ENCODE measurements at places on chromosomes 3 and 15.

- DNase-seq: no peak
These were observed 162.4 kb downstream of the GHSR start for GRCh38 chr3:172285844-172286243.

GRCh38 chr3:14631687-14632441, 19.7 kb upstream of the CCDC174 start:
- DNase-seq: no peak

DNA sequence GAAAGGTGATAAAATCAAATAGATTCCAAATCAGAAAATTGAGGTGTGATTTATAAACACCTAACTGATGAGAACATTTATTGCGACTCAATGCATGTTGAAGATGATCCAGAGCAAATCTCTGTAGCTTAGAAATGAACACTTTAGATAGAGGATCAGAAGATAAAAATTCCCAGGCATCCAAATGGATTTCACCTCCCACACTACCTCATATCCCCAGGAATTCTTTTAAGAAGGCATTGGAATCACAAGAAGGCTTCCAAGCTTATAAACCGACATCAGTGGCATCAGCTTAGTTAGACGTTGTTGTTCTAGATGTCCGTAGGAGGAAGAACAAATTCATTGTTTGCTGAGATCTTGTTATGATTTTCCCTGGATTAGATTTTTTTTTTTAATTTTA, 154.4 kb downstream of the EBLN2 start:
- DNase-seq: no peak

- DNase-seq: no peak
These were observed 176.8 kb downstream of the MEGF11 start for GRCh38 chr15:66076591-66077319.

DNA sequence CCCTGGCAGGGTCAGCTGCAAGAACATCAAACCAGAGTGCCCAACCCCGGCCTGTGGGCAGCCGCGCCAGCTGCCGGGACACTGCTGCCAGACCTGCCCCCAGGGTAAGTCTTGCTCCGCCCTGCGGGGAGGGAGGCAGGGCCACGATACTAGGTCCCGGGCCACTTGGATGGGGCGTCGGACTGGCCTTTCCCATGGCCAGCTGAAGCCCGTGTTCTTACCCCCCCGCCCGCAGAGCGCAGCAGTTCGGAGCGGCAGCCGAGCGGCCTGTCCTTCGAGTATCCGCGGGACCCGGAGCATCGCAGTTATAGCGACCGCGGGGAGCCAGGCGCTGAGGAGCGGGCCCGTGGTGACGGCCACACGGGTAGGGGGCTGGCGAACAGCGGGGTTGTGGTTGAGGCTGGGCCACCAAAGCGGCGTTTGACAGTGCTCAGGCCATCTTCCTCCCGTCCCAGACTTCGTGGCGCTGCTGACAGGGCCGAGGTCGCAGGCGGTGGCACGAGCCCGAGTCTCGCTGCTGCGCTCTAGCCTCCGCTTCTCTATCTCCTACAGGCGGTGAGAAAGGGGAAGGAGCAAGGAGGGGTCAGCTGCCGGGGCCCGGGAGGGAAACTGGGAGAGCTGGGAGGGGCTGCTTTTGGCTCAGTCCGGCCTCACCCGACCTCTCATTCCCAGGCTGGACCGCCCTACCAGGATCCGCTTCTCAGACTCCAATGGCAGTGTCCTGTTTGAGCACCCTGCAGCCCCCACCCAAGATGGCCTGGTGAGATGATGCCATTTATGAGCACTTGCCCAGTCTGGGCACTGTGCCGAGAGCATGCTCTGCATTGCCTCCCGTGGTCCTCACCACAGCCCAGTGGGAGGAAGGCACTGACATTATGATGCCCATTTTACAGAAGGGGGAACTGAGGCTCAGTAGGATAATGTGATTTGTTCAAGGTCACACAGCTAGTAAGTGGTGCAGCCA, 1.7 kb downstream of the CHRD start:
- no peak for DNase-seq

DNA sequence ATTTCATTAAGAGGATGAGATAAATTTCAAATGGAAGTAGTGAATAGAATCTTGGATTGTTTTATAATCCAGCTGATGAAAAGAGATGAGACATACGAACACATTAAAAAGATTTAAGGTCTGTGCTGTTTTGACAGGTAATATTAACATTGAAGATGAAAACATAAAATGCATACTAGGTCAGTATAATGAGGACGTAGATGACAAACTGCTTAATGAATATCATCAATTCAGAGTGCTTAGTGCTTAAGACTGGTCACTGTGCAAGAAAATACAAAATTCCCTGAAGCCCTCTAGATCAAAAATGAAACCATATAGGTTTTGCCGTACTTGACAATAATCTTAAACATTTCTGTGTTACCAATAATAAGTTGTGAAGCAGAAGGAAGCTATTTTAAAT, 173.4 kb upstream of the THRB start:
- no peak for DNase-seq

GRCh38 chr15:48176112-48176511, 2.0 kb downstream of the MYEF2 start:
- DNase-seq: no peak

- DNase-seq: no peak
These were observed 377.8 kb upstream of the PROK2 start for GRCh38 chr3:72162649-72163184.

- no peak for DNase-seq
These were observed 627.0 kb upstream of the TBL1XR1 start for GRCh38 chr3:177824190-177824786.

DNA sequence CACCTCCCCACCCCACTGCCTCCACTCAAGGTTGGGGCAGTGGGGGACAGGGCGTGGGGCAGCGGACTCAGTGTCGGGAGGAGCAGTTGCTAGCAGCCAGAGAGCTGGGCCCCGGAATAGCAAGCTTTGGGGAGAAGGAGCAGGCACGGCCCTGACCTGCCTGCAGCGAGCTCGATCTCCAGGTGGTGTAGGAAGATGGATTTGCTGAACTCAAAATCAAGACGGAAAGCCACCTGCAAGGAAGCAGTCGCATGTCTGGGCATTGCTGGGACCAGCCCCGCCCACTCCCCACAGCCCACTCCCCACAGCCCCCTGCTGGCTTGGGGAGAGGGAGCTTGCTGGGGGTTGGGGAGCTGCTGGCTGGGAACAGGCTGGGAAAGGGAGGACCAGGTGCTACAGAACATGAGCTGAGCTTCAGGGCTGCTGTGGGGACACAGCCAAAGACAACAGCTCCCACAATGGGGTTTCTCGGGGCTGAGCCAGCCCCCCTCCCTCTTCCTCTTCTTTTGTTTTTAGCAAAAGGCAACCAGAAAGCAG, 38.0 kb downstream of the FEM1B start:
- DNase-seq: no peak

GRCh38 chr15:28022181-28022580, 76.9 kb downstream of the OCA2 start:
- DNase-seq: no peak

DNA sequence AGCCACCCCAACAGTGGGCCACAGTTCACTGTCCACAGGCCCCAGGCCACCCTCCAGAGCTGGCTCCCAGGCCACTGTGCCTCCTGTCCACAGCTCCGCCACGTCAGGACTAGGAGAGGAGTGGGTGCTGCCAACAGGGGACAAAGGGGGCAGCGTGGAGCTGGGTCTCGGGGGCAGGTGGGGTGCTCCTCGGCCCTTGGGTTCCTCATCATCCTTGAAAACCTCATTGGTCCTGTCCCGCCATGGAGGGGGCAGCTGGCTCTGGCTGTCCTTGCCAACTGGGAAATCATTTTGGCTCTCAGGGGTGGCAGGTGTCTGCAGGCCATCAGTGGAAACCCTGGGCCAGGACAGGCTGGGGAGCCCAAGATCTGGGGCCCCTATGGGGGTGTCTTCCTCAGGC, 45.2 kb downstream of the ADAMTS7 start:
- DNase-seq: no peak

GRCh38 chr3:114691871-114692270, 398.0 kb downstream of the TIGIT start:
- no peak for DNase-seq
